HT-29 (cell line): ENCODE measurements at places on chromosomes 2 and 18. TPM values are rescaled to one million over a fixed set of nuclear protein-coding genes. Genes with fewer than 3 reads are reported as not detected.
A peak's percentile ranks its signal among the peaks of the same experiment; 100 is the strongest.

TMEM37 gene
- 0.70 and 2.1 TPM in 2 replicates for total RNA-seq

PAX8 gene
- 1.5 and 3.4 TPM in 2 replicates for total RNA-seq

DNA sequence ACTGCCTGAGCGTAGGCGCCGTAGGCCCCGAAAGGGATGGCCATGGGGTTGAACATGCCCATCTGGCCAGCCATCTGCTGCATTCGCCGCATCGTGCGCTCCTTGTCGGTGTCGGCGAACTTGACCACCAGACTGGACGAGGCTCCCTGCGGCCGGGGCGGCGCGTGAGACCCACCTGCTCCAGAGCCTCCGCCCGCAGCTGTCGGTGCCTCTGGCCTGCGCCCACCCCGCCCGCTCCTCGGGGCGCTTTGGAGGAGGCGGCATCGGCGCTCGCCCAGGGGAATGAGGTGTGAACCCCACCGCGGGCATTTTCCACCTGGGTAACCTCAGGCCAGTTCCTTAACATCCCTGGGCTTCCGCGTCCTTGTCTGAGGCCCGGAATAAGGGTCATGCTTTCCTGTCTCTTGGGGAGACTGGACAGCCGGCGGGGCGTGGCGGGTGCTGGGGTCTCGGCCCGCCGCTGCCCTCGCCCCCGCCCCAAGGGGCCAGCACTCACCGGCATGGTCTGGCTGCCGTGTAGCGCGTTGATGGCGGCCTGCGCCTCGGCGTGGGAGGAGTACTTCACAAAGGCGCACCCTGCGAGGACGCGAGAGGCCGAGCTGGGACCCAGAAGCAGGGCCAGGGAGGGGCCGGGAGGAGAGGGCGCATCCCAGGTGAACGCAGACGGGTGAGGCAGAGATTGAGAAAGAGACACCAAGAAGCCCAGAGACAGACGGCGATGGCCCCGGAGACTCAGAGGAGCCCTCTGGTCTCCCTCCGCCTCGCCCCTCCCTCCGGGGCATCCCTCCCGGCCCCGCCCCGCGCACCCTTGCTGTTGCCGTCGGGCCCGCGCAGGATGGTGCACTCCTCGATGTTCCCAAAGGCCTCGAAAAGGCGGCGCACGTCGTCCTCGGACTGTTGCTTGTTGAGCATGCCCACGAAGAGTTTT is 291.0 kb downstream of the CELF4 start:
- DNase-seq: no peak

DNA sequence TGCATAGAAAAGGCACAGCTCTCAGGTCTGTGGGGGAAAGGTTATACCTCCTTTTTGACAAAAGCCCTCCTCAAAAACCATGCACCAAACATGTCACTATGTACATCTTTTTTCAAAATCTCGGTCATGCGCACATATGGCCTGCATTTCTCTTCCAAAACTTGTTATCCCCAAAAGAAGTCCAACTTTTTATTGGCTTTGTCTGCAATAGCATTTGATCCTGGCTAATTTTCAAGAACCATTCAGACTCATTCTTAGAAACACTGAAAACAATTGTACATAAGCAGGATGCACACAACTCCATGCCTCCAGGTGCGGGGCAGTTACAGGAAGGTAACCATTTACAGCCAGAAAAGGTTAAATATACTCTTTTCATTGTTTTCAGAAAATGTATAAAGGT is 21.9 kb downstream of the SERTAD2 start:
- DNase-seq: no peak

DNA sequence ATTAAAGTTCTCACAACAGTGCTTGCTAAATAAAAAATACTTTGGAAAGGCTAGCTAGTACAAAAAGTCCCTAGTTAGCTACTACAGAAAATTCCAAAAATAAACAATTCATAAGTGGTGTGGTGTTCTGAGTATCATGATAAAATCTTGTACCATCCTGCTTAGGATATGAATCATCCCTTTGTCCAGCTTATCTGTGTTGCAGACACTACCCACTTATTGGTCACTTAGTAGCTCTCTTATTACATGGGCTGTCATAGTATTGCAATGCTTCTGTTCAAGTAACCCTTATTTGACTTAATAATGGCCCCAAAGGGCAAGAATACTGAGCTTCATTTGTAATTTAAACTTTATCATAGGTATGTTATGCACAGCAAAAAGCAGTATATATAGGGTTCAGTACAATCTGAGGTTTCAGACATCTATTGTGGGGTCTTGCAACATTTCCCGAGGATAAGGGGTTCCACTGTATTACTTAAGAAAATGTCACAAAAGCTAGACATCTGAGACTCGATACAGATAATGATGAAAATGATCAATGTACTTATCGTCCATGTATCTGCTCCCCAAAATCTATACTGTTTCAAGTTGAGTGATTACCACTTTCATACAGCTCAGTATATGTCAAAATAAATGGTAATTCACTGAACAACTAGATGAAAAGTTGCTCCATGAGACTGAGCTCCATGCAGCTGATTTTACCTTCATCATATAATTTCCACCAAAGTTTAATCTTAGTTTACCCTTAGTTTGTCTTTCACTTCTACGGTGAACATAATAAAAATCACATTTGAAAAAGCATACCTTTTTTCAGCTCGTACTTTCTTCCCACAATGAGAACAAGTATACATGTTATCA is 93.8 kb downstream of the C2orf74 start:
- no peak for DNase-seq

DNA sequence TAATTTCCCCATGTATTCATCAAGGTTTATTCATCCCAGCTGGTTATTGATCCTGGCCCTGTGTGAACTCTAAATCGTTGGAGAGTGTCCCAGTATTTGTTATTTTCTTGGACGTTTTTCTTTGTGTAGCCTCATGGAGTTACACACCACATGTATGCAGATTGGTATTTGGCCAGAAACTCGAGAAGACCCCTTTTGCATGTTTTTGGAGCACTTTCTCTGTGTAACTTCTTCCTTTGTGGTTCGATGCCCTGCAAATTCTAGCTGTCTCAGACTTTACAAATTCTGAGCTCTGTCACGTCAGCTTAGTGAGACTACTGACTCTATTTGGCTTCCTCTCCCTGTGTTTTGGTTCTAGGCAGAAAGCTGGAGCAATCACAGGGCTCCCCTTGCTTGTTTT is 198.7 kb downstream of the MCFD2 start:
- no peak for DNase-seq

DNA sequence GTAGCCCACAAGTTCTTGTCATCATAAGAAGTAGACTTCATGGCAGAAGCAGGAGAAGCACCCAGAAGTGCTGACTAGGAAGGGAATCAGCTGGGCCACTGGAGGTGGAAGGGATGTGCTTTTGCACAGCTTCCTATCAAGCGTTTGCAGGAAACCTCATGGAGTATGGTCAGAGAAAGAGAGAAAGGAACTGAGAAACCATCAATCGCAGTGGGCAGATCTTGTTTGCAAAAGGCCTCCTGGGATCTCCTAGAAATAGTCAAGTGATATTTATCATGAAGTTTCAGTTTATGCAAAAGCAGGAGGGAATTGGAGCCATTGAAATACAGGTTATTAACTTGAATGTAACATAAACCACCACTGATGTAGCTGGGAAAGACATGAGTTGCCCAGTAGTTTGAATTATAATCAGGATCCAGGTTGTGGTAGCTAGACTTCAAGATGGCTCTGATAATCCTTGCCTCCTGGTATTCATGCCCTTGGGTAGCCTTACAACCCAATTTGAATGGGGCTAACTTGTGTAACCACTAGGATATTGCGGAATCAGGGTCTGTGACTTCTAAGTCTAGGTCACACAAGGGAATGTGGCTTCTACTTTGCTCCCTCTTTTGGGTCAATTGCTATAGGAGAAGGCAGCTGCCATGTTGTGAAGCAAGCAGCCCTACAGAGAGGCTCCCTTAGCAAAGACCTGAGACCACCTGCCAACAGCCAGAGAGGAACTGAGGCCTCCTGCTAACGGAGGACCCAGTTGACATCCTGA is 69.8 kb upstream of the TCF4 start:
- DNase-seq: no peak

DNA sequence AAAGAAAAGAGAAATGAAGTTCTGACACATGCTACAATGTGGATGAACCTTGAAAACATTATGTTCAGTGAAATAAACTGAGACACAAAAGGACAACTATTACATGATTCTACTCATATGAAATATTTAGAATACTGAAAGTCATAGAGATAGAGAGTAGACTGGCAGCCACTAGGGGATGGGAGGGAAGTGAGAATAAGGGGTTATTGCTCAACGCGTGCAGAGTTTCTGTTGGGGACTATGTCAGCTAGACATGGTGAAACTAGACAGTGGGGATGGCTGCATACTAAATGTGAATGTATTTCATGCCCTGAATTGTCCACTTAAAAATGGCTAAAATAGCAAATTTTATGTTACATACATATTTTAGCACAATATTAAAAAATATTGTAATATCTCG is 108.7 kb upstream of the ATL2 start:
- DNase-seq: no peak

DNA sequence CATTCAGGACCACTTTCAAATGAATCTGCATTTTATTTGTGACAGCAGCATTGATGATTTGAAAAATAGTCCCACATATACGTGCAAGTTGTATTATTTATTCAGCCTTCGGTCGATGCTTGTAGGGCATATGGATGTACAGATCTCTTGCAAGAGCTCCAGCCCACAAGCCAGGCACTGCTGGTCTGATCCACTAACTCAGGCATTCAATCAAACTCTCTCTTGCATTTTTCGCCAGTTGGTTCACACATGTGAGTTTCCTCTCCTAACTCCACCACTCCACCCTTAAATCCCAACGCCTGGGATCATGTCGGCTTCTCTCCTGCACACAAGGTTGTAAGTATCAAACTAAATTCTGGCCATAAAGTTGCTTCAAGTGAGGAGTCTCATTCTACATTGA is 318.7 kb downstream of the CYP26B1 start:
- no peak for DNase-seq

DNA sequence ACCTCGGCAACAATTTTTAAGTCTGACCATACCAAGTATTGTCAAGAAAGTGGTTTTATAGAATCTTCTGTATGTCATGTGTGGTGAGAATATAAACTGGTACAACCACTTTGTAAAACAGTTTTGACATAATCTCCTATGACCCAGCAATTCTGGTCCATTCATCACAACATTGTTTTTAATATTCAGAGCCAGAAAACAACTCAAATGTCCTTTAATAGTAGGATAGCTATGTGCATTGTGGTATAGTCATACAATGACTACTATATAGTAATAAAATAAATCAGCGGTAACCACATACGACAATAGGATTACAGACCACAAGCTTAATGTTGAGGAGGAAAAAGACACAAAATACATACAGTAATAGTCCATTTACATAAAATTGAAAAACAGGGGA is 175.2 kb upstream of the SPATS2L start:
- DNase-seq: no peak

GRCh38 chr2:57396355-57397098 is 650.1 kb upstream of the VRK2 start:
- no peak for DNase-seq

DNA sequence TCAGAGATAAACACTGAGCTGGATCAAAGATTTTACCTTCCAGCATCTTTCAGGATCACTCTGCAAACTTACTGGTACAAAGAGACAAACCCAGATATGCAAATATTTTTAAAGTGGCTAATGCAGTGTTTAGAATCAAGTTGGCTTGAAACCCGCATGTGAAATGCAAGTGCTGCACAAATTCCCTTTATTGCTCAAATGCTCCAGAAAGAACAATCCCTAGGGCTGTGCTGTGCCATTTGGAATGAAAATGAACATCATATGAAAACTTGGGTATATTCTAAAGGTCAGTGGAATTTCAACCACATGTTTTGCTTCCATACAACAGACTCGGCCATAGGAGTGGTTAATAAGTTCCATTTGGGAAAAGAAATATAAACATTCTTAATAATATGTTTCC is 139.1 kb downstream of the VWC2L start:
- no peak for DNase-seq

- DNase-seq: peak; percentile 35
These were observed 114.2 kb downstream of the SPIRE1 start for GRCh38 chr18:12543697-12544096.

DNA sequence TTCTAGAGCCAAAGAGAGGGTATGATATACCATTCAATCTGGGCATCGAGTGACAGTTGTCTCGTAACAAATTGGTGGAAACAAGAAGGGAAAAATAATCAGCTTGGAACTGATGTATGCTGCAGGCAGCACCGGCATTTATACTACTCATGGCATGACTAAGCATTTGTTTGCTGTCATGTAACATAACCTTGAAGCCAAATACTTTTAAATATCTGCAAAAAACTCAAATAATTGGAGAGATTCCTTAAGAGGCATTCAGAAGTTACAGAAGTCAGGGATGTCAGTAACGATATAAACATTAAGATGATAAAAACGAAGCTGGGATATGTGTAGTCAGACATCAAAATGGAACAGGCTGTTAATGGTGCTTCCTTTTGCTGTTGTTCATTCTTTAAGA is 157.3 kb upstream of the MMADHC start:
- DNase-seq: no peak

- peak; percentile 50 for DNase-seq
These were observed 35.7 kb upstream of the MAT2A start for GRCh38 chr2:85503168-85503850.
